B cell (primary cell): ENCODE measurements at places on chromosomes 5 and 9. TPM values are rescaled to one million over a fixed set of nuclear protein-coding genes. Genes with fewer than 3 reads are reported as not detected.

DNA sequence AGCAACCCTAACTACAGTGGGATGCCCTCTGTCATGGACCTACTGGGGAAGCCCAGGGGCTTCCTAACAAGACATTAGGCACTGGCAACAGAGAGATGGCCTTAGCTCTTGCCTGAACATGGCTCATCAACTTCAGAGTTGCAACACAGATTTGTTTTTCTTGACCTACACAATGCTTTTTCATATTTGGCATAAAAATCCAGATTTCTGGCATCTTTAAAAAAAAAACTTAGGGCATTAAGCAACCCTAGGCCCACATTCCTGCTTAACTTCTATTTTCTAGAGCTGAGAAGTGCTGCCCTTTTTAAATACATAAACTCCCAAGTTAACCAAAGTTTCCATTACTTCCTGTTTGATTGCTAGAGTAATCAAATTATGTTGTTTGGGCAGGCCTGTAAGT, 8.0 kb downstream of the GRIA1 start:
- no peak for DNase-seq
- no peaks in the 10 kb centered on the region for H3K4me1 ChIP-seq
- H3K36me3 ChIP-seq = no peaks in the 10 kb centered on the region
- H3K4me3 ChIP-seq = no peak overlapping the region

DNA sequence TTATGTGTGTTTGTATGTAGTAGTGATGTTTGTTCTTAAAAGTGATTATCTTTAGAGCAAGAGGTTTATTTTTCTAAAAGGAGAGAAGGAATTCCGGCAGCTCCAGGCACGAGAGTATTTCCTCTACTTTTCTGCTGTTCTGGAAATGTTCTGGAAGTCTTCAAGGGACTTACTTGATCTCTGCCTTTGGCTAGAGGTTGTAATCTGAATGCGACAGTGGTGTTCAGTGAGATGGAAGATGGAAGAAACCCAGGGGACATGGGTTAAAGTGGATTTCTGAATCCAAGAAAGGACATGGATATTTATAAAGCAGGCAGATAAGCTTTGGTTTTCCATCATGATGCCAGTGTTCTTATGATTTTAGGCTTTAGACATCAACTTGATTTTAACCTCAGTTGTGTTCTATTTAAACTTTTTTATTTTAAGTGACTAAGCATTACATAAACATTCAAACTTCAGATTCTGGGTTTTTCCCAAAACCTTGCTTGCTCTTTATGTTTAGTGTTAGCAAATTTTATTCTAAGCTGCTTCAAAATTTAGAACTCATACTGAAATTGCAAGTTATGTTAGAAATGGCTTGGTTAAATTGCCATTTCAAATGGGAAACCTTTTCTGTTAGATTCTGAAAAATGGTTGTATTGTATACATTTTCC, 3.6 kb downstream of the GPR21 start:
- peaks cover 20% of the 10 kb centered on the region for H3K4me1 ChIP-seq
- no peak for DNase-seq
- H3K27me3 ChIP-seq = no peaks in the 10 kb centered on the region

GRCh38 chr5:38825494-38825893, 20.3 kb upstream of the OSMR start:
- no peak overlapping the region for H3K27ac ChIP-seq
- no peaks in the 10 kb centered on the region for H3K4me1 ChIP-seq

GRCh38 chr9:33229359-33230114, 10.4 kb upstream of the SPINK4 start:
- H3K27me3 ChIP-seq = no peaks in the 10 kb centered on the region
- DNase-seq = no peak
- H3K36me3 ChIP-seq = no peaks in the 10 kb centered on the region
- H3K27ac ChIP-seq = no peak overlapping the region
- no peak overlapping the region for H3K4me3 ChIP-seq
- H3K4me1 ChIP-seq = peaks cover 23% of the 10 kb centered on the region

DNA sequence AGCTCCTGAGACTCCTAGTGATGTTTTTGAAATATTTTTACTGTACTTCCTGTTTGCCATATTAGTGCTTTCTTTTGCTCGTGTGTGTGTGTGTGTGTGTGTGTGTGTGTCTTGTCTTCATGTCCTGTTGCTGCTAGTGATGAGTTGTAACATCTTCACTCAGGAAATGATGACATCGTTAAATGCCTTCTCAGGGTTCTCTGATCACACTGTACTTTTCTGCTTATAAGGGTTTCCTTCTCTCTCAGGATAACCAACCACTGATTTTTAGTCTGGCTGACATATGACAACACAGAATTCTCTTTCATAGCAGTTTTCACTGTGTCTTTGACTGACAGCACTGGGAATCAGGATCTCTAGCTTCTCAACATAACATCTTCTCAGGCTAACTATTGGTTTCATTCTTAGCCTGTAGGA, 16.1 kb downstream of the SV2C start:
- DNase-seq = peak; percentile 8
- no peak overlapping the region for H3K4me3 ChIP-seq
- H3K36me3 ChIP-seq = no peaks in the 10 kb centered on the region
- no peaks in the 10 kb centered on the region for H3K4me1 ChIP-seq

DNA sequence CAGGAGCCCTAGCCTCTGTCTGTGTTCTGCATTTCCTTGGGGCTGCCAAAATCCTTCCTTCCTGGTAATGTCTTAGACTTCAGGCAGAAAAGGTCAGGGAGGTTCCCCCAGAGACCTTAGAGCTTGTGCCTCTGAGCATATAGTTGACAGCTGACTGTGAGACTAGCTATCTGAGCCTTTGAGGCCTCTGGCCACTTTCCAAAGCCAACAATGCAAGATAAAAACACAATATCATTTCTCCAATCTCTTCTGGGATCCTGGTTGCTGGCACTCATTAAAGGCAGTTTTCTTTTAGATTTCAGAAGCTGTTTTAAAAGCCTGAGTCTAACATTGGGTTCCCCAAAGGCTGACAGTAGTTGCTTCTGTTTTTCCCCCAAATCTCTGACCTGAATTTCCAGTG, 13.2 kb upstream of the GLRA1 start:
- H3K27me3 ChIP-seq = no peaks in the 10 kb centered on the region
- DNase-seq = no peak
- no peaks in the 10 kb centered on the region for H3K4me1 ChIP-seq
- no peak overlapping the region for H3K27ac ChIP-seq
- H3K36me3 ChIP-seq = no peaks in the 10 kb centered on the region

DNA sequence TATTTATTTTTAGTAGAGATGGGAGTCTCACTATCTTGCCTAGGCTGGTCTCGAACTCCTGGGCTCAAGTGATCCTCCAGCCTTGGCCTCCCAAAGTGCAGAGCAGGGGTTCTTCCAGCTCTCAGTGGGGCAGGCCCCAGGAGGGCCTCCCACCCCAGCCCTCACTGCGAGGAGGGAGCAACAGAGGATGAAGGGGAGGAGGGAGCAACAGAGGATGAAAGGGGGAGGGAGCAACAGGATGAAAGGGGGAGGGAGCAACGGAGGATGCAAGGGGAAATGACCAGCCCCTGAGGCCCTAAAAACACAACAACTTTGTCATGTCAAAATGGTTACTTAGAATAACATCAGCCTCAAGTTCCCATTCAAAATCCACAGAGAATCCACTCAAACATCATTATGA, 10.0 kb downstream of the TRIM14 start:
- no peaks in the 10 kb centered on the region for H3K27me3 ChIP-seq
- peak overlapping the region; percentile 87 for H3K27ac ChIP-seq
- no peak overlapping the region for H3K4me3 ChIP-seq

GRCh38 chr5:150559088-150559487, 51.2 kb downstream of the NDST1 start:
- H3K4me3 ChIP-seq = no peak overlapping the region
- H3K27ac ChIP-seq = no peak overlapping the region
- DNase-seq = no peak
- no peaks in the 10 kb centered on the region for H3K27me3 ChIP-seq

- no peaks in the 10 kb centered on the region for H3K4me1 ChIP-seq
- H3K36me3 ChIP-seq = no peaks in the 10 kb centered on the region
- no peak for DNase-seq
- no peaks in the 10 kb centered on the region for H3K27me3 ChIP-seq
These were observed 475.2 kb downstream of the CDK5RAP2 start for GRCh38 chr9:120104771-120105170.

GRCh38 chr5:125298746-125299379, 552.4 kb upstream of the ZNF608 start:
- H3K27me3 ChIP-seq = no peaks in the 10 kb centered on the region
- DNase-seq = no peak
- no peak overlapping the region for H3K27ac ChIP-seq
- H3K4me1 ChIP-seq = no peaks in the 10 kb centered on the region
- H3K4me3 ChIP-seq = no peak overlapping the region

ETF1 gene
- total RNA-seq = 50.5 and 50.8 TPM in 2 replicates

SHC3 gene
- total RNA-seq = 0.05 TPM in 1 of 2 replicates, not detected in the other

DNA sequence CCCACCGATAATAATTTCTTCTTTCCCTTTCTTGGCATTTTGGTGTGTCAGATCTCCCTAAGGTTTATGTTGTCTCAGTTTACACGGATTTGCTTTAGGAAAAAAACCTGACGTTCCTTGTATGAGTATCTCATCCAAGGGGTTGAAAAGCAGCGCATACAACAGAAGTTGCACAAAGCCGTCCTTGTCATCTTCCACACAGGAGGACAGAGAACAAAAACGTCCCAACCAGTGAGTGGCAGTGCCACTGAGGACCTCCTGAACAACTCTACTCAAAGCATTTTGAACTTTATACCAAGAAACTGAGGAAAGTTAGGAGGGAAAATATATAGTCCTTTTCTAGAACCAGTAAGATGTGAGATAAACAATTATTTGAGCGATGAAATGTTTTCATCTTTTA, 547.0 kb downstream of the PDE4D start:
- no peaks in the 10 kb centered on the region for H3K36me3 ChIP-seq
- DNase-seq = no peak
- H3K4me3 ChIP-seq = no peak overlapping the region
- H3K27me3 ChIP-seq = no peaks in the 10 kb centered on the region
- H3K4me1 ChIP-seq = no peaks in the 10 kb centered on the region
- H3K27ac ChIP-seq = no peak overlapping the region

GRCh38 chr9:125284855-125285254, 23.2 kb downstream of the GAPVD1 start:
- no peak overlapping the region for H3K27ac ChIP-seq
- H3K4me1 ChIP-seq = no peaks in the 10 kb centered on the region
- H3K36me3 ChIP-seq = peaks cover 9% of the 10 kb centered on the region
- no peak for DNase-seq
- H3K4me3 ChIP-seq = no peak overlapping the region

KLF4 gene
- total RNA-seq = 3.7 and 3.8 TPM in 2 replicates

DNA sequence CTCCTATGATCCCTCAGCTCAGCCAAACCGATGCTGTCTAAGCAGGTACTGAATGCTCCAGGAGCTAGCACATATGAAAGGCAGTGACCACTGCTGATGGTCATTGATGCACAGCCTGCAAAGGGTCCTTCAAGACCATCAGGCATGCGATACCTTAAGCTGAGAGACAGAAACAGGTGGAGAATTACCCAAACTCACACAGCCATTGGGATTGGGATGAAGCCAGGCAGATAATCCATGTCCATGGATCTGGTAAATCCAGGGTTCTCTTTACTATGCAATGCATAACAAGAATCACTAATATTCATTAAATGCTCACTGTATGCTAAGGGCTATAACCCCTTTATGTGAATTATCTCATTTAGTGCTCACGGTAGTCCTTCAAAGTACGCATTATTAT, 36.2 kb downstream of the RAPGEF1 start:
- DNase-seq = no peak
- no peak overlapping the region for H3K27ac ChIP-seq
- H3K4me1 ChIP-seq = peaks cover 82% of the 10 kb centered on the region
- no peaks in the 10 kb centered on the region for H3K27me3 ChIP-seq

GM2A gene
- total RNA-seq = 82.7 and 89.3 TPM in 2 replicates

DNA sequence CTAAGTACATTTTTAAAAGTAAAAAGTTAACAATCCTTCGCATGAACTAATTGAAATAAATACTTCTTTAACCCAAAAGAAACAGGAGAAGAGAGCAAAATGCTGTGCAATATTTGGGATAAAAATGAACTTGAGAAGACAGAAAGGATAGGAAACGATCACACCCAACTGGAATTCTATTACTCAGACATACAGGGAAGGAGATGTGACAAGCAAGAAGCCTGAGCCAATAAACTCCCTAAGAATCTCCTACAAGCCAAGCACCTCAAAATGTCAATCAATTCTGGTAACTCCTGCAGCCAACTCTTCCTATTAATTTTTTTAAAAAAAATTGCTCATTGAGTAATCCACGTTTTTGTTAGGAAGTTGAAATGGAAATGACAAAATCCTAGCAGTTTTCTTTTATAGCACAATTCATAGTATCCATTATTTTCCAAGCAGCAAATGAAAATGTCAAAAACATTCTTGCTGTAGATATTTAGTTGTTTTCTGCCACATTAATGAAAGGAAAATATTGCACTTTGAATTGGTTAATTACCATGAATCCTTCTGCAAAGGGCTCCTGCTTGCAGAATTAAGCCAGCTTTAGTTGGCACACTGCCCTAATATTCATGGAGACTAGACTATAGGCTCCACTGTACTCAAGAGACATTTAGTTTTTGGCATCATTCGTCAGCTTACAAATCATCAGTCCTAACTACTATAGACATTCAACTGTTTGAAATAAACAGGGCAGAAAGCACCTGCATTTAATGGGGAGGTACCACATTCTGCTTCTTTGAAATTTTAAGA, 89.0 kb downstream of the RFX3 start:
- DNase-seq = no peak
- H3K27me3 ChIP-seq = no peaks in the 10 kb centered on the region
- peaks cover 2% of the 10 kb centered on the region for H3K36me3 ChIP-seq
- no peak overlapping the region for H3K27ac ChIP-seq
- H3K4me3 ChIP-seq = no peak overlapping the region

- no peaks in the 10 kb centered on the region for H3K27me3 ChIP-seq
- peaks cover 8% of the 10 kb centered on the region for H3K36me3 ChIP-seq
- no peak overlapping the region for H3K4me3 ChIP-seq
- no peak overlapping the region for H3K27ac ChIP-seq
- DNase-seq = no peak
These were observed 106.3 kb downstream of the C9orf152 start for GRCh38 chr9:110101531-110102161.

- no peaks in the 10 kb centered on the region for H3K36me3 ChIP-seq
- no peak overlapping the region for H3K4me3 ChIP-seq
- no peak overlapping the region for H3K27ac ChIP-seq
- DNase-seq = no peak
- H3K27me3 ChIP-seq = no peaks in the 10 kb centered on the region
- no peaks in the 10 kb centered on the region for H3K4me1 ChIP-seq
These were observed 6.8 kb upstream of the NEURL1B start for GRCh38 chr5:172634106-172634899.

DNA sequence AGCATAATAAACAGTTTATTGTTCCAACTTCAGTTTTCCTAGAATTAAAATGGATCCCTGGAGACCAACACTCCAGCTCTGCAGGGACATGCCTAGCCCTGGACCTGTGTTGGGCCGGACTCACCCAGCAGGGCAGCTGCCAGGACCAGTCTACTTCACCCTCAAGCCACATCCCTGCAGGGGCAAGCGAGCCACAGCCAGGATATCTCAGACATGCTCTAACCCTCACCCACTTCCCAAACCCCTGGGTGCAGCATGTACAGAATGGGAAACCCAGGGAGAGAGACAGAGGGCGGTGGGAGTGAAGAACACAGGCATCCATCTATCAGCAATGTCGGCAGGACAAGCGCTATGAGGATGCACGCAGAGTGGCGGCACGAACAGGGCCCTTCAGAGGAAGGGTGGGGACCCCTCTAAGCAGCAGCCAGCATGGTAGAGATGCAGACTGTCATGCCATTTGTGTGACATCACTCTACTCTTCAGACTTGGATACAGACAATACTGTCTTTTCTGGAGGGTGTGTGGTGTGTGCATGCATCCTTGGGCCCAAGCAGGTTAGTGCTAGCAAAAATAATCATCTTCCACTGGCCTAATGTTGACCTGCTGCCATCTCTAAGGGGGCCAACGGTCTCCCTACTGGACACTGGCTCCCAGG, 83.1 kb downstream of the SEMA4D start:
- DNase-seq = no peak
- peaks cover 42% of the 10 kb centered on the region for H3K4me1 ChIP-seq
- no peak overlapping the region for H3K4me3 ChIP-seq
- no peak overlapping the region for H3K27ac ChIP-seq
- H3K27me3 ChIP-seq = no peaks in the 10 kb centered on the region
